ENCODE measurements at places on chromosomes 3 and 15. TPM values are rescaled to one million over a fixed set of nuclear protein-coding genes. Genes with fewer than 3 reads are reported as not detected.

LCTL gene
- total RNA-seq = not detected

NR1I2 gene
- not detected for total RNA-seq

ROBO2 gene
- not detected for total RNA-seq

LRRK1 gene
- total RNA-seq = 2.0 TPM

TMEM158 gene
- 0.26 TPM for total RNA-seq

MYO5C gene
- total RNA-seq = 0.54 TPM

GOLGA6B gene
- total RNA-seq = not detected

ZBTB38 gene
- total RNA-seq = 20.0 TPM

IL17RD gene
- not detected for total RNA-seq

DNA sequence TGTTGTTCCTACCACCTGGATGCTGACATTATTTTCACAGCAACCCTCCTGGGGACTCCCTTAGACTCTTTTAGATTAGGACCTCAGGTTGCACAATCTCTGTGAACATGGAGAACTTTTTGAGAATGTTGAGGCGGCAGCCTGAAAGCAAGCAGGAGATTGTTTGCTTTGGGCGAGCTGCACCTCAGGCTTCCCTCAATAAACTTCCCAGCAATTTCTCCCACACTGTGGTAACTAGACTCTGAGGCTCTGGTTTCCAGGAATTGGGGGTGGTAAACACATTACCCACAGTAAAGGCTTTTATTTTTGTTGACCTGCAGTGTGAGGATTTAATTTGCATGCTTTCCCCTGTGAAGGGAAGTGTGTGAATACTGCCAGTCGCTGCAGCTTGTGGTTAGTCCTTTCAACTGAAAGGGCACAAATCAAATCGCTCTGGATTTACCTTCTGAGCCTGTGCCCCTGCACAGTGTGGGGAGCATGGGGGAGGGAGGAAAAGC lies 35.2 kb upstream of the SIAH2 start:
- peaks cover 2% of the 10 kb centered on the region for H3K27me3 ChIP-seq
- H3K4me3 ChIP-seq = peak overlapping the region; percentile 30
- no peak for DNase-seq
- H3K27ac ChIP-seq = no peak overlapping the region
- H3K36me3 ChIP-seq = no peaks in the 10 kb centered on the region

- no peak overlapping the region for H3K4me3 ChIP-seq
- H3K27me3 ChIP-seq = peaks cover 50% of the 10 kb centered on the region
- no peak for DNase-seq
These were observed 1.8 kb upstream of the LARP6 start for GRCh38 chr15:70855764-70856163.

- peaks cover 1% of the 10 kb centered on the region for H3K36me3 ChIP-seq
- H3K4me3 ChIP-seq = no peak overlapping the region
- H3K4me1 ChIP-seq = peaks cover 58% of the 10 kb centered on the region
- no peak overlapping the region for H3K27ac ChIP-seq
These were observed 196.8 kb upstream of the LPP start for GRCh38 chr3:187957165-187957581.

GRCh38 chr3:171250444-171250843 lies 209.8 kb downstream of the TNIK start:
- H3K4me3 ChIP-seq = no peak overlapping the region
- no peak for DNase-seq
- no peaks in the 10 kb centered on the region for H3K27me3 ChIP-seq
- peaks cover 5% of the 10 kb centered on the region for H3K36me3 ChIP-seq

DNA sequence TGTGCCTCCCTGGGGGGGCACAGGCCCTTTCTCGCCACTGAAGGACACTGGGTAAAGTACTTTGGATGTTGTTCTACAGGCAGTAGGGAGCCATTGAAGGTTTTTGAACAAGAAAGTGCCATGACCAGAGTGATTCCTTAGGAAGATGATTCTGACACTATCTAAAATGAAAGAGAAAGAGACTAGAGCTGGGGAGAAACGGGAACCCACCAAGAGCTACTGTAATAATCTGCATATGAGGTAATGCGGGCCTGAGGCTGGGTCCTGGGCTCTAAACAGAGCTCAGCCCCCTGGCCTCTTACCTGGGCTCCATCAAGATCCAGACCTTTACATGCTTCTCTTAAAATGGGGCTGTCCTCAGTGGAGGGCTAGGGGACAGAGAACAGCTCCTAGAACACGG lies 24.9 kb downstream of the GRK7 start:
- H3K4me3 ChIP-seq = no peak overlapping the region
- no peaks in the 10 kb centered on the region for H3K36me3 ChIP-seq
- DNase-seq = no peak

DNA sequence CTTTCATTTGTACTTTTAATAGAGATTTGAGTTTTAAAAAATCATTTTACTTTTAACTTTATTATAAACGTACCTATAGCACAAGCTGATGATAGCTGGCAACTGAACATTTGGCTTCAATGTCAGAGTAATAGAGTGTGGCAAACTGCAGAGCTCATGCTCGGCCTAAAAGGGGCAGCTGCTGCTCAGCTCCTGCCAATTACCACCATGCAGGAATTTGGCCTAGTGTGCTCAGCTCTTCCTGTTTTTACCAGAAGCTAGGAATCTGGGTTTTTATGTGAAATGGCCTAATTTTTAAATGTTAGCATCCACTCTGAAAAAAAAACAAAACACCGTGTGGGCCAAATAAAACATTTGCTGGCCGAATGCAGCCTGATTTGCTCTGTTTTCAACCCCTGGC lies 1.8 kb downstream of the IFT122 start:
- H3K27ac ChIP-seq = peak overlapping the region; percentile 98
- DNase-seq = no peak
- peaks cover 9% of the 10 kb centered on the region for H3K36me3 ChIP-seq
- no peaks in the 10 kb centered on the region for H3K27me3 ChIP-seq
- H3K4me3 ChIP-seq = peak overlapping the region; percentile 89

DNA sequence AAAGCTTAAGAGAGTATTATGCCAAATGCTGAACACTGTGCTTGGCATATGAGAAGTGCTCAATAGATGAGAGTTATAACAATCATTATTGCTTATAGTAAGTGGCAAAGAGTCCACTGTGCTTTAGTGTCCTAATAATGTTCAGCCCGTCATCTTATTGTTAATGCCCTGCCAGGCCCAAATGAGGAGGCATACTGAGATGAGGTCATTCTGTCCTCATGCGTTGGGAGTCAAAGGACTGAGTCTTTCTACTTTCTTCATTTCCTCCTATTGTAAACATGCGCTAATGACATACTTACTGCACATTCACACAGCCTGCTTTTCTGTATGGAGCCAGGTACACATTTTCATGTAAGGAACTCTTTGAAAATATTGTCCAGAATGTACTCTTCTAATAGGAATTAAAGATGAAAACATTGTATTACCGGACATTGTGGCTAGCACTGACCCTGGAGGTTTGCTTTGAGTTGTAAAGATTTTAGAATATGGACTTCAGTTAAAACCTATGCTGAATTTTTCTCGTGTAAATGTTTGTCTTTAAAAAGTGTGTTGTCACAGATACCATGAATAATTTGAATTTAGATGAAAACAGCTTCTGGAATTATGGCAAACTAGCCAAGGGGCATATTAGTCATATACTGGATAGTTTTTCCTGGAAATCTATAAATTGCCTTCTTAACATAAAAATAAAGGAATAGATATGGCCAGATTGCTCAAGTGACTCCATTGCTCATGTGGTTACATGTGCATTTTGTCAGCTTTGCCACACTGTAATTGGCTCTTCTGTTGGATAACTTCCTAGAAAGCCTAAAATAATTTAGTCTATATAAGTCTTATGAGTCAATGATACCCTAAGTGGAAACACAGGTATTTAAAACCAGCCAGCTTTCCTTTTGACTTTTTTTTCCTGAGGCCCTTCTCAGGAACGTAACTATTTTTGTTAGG lies 38.3 kb downstream of the KBTBD12 start:
- H3K27me3 ChIP-seq = peaks cover 29% of the 10 kb centered on the region
- no peak for DNase-seq
- H3K36me3 ChIP-seq = no peaks in the 10 kb centered on the region
- H3K27ac ChIP-seq = no peak overlapping the region
- no peaks in the 10 kb centered on the region for H3K4me1 ChIP-seq

DNA sequence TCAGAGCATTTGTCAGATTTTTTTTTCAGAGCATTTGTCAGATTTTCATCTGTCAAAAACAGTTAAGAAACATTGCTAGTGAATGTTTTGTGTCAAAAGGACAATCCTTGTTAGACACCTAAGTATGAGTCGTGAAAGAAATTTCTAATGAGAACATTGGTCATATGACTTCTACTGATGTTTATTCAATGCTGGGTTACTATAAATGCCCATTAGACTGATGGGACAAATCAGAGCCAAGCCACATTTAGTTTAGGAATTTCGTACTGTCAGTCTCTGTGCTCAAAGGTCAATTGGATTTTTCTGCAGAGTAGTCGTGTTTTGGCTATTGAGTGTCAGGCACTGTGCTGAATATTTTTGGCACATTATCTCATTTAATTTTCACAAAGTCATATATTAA lies 31.6 kb downstream of the TSC22D2 start:
- H3K4me1 ChIP-seq = no peaks in the 10 kb centered on the region
- H3K27ac ChIP-seq = no peak overlapping the region
- H3K27me3 ChIP-seq = no peaks in the 10 kb centered on the region
- no peak for DNase-seq
- peaks cover 16% of the 10 kb centered on the region for H3K36me3 ChIP-seq

DNA sequence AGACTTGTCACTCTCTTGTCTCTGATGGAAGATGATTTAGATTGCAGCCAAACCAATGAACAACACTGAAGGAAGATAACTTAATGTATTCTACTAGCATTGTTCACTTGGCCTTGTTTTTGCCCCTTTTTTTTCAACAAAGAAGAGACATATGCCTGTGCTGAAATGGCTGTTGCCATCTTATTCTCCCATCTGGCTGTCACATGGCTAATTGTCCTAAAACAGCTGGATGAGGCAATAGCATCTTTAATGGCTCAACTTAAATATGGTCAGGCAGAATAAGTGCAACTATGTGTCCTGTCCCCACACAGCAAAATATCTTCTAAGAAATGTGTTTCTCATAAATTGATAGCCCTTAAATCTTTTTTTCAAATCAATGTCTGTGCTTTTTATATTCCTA lies 576.9 kb downstream of the TUSC7 start:
- H3K36me3 ChIP-seq = no peaks in the 10 kb centered on the region
- H3K4me3 ChIP-seq = no peak overlapping the region
- H3K4me1 ChIP-seq = no peaks in the 10 kb centered on the region
- DNase-seq = no peak
- H3K27me3 ChIP-seq = no peaks in the 10 kb centered on the region

- H3K27me3 ChIP-seq = no peaks in the 10 kb centered on the region
- no peak for DNase-seq
- no peak overlapping the region for H3K27ac ChIP-seq
- H3K4me1 ChIP-seq = no peaks in the 10 kb centered on the region
- no peak overlapping the region for H3K4me3 ChIP-seq
- H3K36me3 ChIP-seq = no peaks in the 10 kb centered on the region
These were observed 446.8 kb downstream of the IGSF11 start for GRCh38 chr3:118587847-118588246.

DNA sequence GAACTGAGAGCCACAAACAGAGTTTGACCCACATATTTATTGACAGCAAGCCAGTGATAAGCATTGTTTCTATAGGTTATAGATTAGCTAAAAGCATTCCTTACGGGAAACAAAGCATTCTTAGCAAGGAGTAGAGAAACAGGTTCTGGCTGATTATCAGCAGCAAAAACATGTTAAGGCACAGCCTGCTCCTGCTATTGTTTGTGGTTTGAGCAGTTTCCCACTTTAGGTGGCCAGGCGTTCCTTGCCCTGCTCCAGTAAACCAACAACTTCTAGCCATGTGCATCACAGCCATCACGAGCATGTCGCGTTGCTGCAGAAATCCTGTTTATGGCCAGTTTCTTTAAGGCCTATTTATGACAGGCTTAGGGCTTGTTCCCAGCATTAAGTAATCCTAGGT lies 44.7 kb upstream of the C2CD4B start:
- no peaks in the 10 kb centered on the region for H3K36me3 ChIP-seq
- H3K27ac ChIP-seq = no peak overlapping the region
- H3K4me1 ChIP-seq = peaks cover 11% of the 10 kb centered on the region
- no peak for DNase-seq

DNA sequence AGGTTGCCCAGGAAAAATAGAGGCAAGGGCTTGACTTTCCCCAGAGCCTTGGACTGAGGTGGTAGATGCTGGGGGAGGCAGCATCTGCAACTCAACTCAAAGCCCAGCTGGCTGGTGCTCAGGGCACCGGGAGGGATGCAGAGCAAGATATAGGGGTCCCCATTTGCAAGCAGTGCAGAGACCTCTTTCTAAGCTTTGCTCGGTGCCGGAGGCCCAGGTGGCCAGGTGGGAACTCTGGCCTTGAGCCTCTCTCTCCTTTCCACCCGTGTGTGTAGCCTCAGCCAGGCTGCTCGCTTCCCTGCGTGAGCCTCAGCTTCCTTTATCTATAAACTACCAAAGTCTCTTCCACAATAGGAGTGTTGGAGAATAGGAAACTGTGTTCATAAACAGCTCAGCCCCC lies 36.5 kb downstream of the SLC6A6 start:
- no peak overlapping the region for H3K27ac ChIP-seq
- no peaks in the 10 kb centered on the region for H3K27me3 ChIP-seq
- H3K4me1 ChIP-seq = peaks cover 21% of the 10 kb centered on the region
- peaks cover 8% of the 10 kb centered on the region for H3K36me3 ChIP-seq

DNA sequence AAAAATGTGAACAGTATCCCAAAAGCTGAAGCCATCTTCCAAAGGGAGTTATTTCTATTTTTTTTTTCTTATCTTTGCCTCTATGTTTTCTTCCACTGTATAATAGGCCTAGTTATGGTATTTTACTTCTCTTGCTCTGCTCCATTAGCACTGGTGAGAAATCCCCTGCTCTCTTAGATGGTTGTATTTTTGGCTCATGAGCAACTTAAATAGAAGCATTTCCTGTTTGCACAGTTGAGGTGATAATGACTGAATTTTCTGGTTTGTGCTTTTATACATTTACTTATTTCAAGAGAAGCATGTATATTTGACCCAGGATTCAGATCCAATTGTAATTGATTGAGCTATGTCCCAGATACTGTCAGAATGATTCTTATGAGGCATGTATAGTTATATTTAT lies 61.6 kb upstream of the CD200R1L start:
- peak overlapping the region; percentile 41 for H3K27ac ChIP-seq
- peaks cover 17% of the 10 kb centered on the region for H3K36me3 ChIP-seq
- H3K27me3 ChIP-seq = peaks cover under 1% of the 10 kb centered on the region
- H3K4me1 ChIP-seq = peaks cover 19% of the 10 kb centered on the region
- H3K4me3 ChIP-seq = no peak overlapping the region

GRCh38 chr15:51155016-51155580 lies 60.4 kb upstream of the TNFAIP8L3 start:
- H3K36me3 ChIP-seq = no peaks in the 10 kb centered on the region
- H3K4me1 ChIP-seq = no peaks in the 10 kb centered on the region
- DNase-seq = no peak

DNA sequence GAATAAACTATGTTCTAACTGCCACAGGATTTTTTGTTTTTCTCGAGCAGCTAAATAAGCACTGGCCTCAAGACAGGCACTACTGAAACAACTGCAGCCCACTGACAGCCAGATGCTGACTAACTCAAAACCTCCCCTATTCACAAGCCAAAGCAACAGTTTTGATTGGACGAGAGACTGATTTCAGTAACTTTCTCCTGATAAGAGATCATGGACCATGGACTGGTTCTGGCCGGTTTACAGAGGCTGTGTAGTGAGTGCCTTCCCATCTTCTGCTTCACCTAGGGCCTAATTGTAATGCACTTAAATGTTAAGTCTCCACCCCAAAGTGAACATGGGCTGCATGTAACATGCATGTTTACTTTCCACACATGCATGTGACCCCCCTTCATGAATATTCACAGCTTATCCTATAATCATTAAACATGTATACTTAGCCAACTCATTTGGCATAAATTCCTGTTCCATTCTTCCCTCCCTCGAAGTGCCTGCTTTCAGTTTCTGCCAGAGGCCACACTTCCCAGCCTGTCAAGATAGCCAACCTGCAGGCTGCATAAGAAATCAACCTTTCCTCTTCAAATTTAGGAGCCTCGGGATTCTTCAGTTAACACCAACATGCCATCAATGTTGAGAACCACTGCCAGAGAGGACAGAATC lies 108.2 kb downstream of the ULK4 start:
- DNase-seq = no peak
- H3K4me1 ChIP-seq = peaks cover 8% of the 10 kb centered on the region
- no peak overlapping the region for H3K27ac ChIP-seq
- no peaks in the 10 kb centered on the region for H3K27me3 ChIP-seq
